ENCODE measurements at places on chromosomes 7 and 10.

DNA sequence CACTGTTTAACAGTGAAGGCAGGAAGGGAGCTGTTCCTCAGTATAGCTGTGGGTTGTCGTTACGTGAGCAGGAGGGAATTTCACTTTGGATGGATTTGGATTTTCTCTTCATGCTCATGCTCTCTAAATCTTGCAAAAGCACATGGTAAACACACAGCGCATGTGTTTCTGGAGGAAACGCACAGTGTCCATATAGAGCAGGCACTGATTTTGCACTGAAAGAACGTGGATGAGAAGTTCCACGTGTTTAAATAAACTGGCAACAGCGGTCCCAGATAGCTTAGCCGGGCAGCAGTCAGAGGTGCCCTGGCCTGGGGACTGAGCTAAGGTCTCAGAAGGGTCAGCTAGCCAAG is 188.6 kb downstream of the MGMT start:
- DNase-seq: no peak

- DNase-seq: no peak
Observed at GRCh38 chr10:7520507-7521485, 110.0 kb upstream of the SFMBT2 start.

- no peak for DNase-seq
Observed at GRCh38 chr7:108372618-108373017, 83.6 kb downstream of the NRCAM start.

DNA sequence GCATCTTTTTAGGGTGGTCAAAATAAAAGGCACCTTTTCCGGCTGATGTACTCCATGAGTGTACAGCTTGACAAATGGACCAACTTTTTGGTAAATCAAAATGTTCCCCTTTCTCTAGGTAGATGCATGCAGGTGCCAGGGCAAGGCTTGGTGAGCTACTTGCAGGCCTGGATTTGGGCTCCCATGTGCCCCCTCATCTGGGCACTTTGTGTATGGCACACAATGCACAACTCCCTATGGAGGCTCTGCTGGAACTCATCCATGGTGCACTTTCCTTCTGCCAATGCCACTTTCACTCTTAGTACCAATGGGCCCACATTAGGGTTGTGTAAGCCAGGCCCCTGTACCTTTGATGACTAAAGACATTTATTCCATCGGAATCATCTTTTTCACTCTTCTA is 300.8 kb downstream of the SDHAF3 start:
- peak; percentile 20 for DNase-seq

DNA sequence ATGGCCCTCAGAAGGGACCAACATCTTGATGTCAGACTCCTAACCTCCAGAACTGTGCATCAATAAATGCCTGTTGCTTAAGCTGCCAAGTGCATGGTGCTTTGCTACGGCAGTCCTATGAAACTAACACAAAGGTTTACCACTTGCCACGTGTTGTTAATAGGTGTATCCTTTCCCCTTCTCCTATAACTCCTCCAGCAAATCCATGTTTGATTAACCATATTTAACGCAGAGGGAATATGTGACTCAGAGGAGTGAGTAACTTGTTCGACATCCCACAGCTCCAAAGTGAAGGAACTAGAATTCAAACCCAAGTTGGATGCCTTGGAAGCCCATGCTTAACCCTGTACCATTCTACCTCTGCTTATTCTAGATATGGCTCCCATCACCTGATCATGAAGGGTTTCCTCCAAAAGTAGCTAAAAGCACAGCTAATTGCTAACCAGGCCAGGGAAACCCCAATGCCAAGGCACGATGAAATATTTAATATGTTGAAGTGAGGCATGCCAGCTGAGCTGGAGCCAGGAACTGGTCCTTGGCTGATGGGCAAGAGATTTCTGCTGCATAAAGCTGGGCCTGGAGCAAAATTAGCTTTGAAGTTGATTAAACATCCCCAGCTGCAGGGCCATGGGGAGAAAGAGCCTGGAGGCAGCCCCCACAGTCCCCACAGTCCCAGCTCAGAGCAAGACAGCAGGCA is 131.9 kb downstream of the C10orf90 start:
- DNase-seq: no peak

GRCh38 chr7:47253650-47254080 is 328.2 kb downstream of the TNS3 start:
- peak; percentile 88 for DNase-seq

DNA sequence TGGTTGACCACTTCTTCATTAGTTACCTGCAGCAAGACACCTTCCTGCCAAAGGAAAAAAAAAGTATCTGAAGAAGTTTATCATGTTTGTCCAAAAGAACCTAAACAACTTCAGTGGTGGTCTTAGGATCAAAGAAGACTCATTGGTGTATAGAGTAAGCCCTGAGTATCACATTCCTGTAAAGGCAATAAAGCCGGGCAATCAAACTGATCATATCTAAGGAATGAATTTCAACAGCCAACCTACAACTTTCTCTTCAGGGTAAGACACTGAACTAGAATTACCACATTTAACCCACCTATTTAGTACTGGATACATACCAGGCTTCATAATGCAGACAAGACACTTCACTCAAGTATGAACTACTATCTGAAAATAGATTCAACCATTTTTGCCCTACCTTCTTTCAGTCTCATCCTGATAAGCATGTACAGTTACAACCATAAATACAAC is 10.1 kb downstream of the HNRNPA2B1 start:
- DNase-seq: no peak

DNA sequence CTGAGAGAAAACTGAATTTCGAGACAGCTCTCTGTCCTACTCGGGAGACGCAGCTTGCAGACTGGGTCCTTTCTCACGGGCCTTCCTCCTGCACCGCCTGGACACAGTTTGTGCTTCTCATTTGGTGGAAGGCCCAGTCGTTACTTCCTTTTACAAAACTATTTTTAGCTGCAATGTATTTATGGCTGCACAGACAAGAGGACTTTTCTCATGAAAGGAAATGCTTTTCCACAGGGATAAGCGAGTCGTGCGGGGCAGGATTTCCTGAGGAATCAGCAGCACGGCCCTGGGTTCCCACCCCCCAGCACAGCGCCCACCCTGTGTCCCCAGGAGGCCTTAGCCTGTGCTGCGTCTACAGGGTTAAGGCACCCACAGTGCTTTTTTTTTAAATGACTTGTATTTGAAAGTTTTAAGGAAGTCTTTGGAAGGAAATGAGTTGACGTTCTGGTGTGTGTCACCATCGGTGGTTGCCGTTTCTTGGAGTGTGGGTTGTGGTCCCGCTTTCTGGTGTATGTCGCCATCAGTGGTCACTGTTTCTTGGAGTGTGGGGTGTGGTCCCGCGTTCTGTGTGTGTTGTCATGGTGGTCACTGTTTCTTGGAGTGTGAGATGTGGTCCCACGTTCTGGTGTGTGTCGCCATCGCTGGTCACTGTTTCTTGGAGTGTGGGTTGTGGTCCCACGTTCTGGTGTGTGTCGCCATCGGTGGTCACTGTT is 50.9 kb downstream of the INPP5A start:
- peak; percentile 99 for DNase-seq

DNA sequence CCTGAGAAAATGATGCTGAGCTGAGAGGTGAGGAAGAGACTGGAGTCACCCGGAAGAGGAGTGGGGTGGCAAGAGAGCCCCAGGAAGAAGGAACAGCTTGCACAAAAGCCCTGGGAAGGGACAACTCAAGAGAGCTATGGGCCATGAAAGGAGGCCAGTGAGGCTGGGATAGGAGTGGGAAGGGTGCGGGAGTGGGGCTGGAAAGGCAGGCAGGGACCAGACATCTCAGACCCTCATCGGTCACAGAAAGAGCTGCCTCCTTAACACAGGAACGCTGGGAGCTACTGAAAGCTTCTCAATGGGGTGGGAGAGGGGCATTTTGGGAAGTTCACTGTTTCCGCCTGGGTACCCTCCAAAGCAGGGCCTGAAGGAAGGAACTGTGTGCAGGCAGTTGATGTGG is 122.0 kb upstream of the UNC5B start:
- DNase-seq: no peak

- no peak for DNase-seq
Observed at GRCh38 chr10:717458-717857, 28.0 kb upstream of the DIP2C start.

DNA sequence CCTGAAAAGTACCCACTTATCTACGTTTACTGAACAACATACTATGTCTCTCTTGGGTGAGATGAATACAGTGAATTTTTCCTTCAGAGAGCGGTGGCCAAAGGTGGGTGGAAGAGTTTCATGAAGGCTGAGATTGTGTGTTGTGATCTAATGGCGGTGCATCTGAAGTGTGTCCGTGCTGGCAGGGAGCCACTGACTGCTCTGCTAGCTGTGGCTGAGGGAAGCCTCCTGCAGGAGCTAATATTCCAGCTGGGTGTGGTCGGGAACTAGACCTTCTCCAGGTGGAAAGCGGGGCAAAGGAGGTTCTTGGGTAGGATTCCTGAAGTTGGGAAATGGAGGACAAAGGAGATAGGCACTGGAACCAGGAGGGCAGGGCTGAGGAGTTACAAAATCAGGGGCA is 69.2 kb upstream of the GRB10 start:
- DNase-seq: no peak

DNA sequence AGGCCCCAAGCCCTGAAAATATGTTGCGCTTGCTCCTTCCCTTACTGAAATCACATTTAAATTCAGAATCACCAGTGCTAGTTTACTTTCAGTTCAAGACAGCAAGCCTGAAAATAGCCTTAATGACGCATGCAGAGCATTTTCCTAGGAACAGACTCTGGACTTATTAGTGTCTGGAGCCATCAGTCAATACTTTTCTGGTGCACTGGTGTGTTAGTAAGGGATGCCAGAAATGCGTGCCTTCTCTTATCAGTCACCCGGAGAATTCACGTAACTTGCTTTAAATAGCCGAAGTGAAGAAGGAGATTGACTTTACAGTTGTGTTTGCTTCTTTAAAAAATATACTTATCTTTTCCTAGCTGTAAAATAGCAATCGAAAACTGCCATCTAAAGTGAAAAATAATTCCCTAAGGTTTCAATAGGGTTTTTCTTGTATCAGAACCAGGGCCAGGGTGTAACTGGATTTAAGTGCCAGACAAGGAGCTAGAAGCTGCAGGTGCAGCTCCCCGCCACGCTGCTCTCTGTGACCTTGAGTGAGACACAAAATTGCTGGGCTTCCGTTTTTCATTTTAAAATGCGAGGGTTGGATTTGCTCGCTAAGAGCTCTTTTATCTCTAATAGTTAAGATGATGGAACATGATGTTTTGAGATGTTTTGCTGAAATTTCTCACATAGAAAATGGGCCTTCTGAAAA is 177.8 kb downstream of the NSUN6 start:
- DNase-seq: no peak

- no peak for DNase-seq
Observed at GRCh38 chr7:31073326-31074119, 21.4 kb downstream of the ADCYAP1R1 start.

DNA sequence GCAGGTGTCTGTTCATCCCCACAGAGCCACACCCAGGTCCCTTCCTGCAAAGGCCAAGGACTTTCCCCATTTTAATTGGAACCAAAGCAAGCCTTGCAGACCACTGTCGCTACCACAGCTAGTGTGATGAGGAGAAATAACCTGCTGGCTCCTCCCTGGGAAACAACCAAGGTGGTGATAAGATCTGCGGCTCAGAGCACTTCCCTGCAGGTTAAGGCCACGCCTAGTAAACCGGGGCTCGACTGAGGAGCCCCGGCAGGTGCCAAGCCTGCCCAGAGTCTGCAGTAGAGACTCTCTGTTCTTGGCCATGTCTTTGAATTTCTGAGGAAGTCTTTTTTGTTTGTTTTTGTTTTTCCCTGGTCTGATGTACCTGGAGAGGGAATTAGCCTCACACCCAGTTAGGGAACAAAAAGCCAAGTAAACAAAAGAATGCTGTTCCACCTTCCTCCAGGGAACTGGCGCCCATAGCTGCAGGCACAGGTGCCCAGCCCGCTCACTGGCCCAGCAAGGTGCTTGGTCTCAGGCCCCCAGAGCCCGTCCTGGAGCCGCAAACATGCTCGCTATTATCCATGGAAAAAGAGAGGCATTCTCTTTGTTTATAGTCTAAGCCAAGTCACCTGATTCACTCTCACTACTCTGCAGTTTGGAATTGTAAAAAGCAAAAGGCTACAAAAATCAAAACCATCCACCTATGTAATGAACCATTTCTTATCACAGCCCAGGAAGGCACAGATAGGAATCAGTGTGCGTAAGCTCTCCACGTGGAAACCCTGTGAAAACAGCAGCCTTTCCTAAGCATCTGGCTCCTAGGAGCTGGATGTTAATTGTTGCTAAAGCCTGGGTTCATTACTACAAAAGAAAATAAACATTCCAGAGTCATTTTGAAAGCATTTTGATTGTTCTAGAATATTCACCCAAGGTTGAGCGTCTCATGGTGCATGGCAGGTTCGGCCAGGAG is 2.7 kb downstream of the GPR146 start:
- no peak for DNase-seq
